Placental pericyte (primary cell): ENCODE measurements at places on chromosomes 7 and 10. TPM values are rescaled to one million over a fixed set of nuclear protein-coding genes. Genes with fewer than 3 reads are reported as not detected.

The ACTL6B gene
- total RNA-seq, result not detected in 2 replicates

The PCGF5 gene
- total RNA-seq, result 24.9 and 33.3 TPM in 2 replicates

The DGKI gene
- total RNA-seq, result 2.6 and 10.0 TPM in 2 replicates

The FAM20C gene
- 19.9 and 86.5 TPM in 2 replicates for total RNA-seq

The ASAH2 gene
- total RNA-seq, result 0.22 and 0.72 TPM in 2 replicates

The FAM237B gene
- not detected in 2 replicates for total RNA-seq

The DNA2 gene
- total RNA-seq, result 2.8 and 19.0 TPM in 2 replicates
